ENCODE measurements at places on chromosomes 13 and 19.

- no peak for DNase-seq
Observed at GRCh38 chr19:38759590-38760003, 13.7 kb downstream of the LGALS7 start.

GRCh38 chr13:113403255-113404104, 39.5 kb upstream of the GRTP1 start:
- no peak for DNase-seq

GRCh38 chr19:47542030-47542475, 27.2 kb upstream of the NAPA start:
- no peak for DNase-seq

DNA sequence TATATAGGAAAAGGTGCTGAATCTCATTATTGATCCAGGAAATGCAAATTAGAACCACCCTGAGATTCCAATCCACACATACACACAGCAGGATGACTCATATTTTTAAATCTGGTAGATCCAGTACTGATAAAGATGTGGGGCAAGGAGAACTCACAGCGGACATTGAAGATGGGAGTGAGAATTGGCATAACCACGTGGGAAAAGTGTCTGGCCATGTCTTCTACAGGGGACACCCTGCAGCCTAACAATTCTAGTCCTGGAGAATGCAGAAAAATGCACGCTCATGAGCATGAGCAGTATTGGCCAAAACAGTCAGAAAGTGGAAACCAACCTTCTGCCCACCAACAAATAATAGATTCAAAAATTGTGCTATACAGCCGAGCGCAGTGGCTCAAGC, 13.5 kb upstream of the BCL3 start:
- DNase-seq, result no peak

DNA sequence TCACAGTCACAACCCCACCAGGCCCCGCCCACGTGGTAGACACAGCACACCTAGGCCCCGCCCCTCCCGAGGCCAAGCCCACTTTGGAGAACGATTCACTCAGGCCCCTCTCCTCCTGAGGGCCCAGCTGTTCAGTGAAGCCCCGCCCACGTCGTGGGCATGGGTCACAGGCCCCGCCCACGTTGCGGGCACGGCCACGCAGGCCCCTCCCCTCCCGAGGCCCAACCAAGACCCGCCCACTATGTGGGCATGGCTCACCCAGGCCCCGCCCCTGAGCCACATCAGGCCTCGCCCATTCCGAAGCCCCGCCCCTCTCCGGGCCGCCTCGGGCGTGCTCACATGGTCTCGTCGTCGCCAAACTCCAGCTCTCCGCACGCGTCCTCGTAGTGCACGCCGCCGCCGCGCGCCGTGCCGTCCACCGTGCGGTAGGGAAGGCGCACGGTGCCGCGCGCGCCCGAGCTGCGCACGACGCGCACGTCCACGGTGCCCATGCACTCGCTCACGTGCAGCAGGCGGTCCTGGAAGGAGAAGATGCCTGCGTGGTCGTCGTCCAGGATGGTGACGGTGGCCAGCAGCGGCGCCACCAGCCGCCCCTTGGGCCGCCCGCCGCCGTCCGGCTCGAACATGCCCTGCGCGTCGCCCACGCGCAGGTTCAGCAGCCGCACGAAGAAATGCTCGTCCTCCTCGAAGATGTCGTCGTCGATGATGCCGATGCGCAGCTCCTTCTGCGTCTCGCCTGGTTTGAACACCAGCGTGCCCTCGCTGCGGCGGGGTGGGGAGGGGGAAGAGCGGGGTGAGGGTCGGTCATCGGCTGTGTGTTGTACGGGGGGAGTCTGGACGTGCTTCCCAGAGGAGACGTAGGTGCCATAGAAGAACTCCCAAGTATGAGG, 24.0 kb downstream of the SLC8A2 start:
- DNase-seq, result no peak
